ENCODE measurements at places on chromosomes 3 and 15.

GRCh38 chr3:13112521-13113345 lies 39.5 kb upstream of the IQSEC1 start:
- peaks cover 38% of the 10 kb centered on the region for H3K27me3 ChIP-seq
- H3K4me1 ChIP-seq, result peaks cover 14% of the 10 kb centered on the region
- no peak for DNase-seq
- no peak overlapping the region for H3K4me3 ChIP-seq

GRCh38 chr3:168395551-168395950 lies 299.8 kb upstream of the GOLIM4 start:
- no peaks in the 10 kb centered on the region for H3K36me3 ChIP-seq
- no peaks in the 10 kb centered on the region for H3K27me3 ChIP-seq
- DNase-seq, result no peak

GRCh38 chr15:88680241-88681001 lies 41.6 kb downstream of the ISG20 start:
- no peaks in the 10 kb centered on the region for H3K36me3 ChIP-seq
- no peak overlapping the region for H3K27ac ChIP-seq
- DNase-seq, result no peak

- DNase-seq, result no peak
- no peaks in the 10 kb centered on the region for H3K27me3 ChIP-seq
Observed at GRCh38 chr15:92869263-92869940, 30.7 kb upstream of the CHD2 start.

- H3K4me1 ChIP-seq, result no peaks in the 10 kb centered on the region
- H3K36me3 ChIP-seq, result no peaks in the 10 kb centered on the region
- no peak overlapping the region for H3K4me3 ChIP-seq
- H3K27ac ChIP-seq, result no peak overlapping the region
- DNase-seq, result no peak
- peaks cover 18% of the 10 kb centered on the region for H3K27me3 ChIP-seq
Observed at GRCh38 chr15:98561169-98561941, 87.0 kb upstream of the IGF1R start.

GRCh38 chr3:158532099-158532734 lies 38.8 kb upstream of the MLF1 start:
- H3K4me1 ChIP-seq, result no peaks in the 10 kb centered on the region
- no peaks in the 10 kb centered on the region for H3K36me3 ChIP-seq
- no peak overlapping the region for H3K27ac ChIP-seq

DNA sequence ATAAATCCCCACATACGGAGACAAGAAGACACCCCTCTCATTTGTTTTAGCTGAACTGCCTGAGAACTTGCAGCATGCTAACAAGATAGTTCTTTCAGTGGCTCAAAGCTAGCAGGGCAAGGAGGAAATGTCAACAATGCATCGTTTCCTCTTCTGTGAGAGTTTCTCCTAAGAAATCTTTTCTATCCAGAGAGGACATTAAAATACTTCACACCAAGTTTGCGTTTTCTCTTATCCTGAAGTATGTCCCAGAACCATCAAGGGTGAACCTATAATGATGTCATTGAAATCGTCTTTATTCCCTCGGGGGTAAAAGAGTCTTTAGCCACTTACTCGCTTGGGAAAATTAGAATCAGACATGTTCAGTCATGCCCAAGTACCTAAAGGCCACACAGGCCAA lies 541.7 kb upstream of the MDFIC2 start:
- peaks cover 4% of the 10 kb centered on the region for H3K4me1 ChIP-seq
- no peaks in the 10 kb centered on the region for H3K27me3 ChIP-seq
- H3K4me3 ChIP-seq, result no peak overlapping the region
- H3K36me3 ChIP-seq, result no peaks in the 10 kb centered on the region
- no peak for DNase-seq

- peak overlapping the region; percentile 47 for H3K27ac ChIP-seq
- no peak for DNase-seq
- no peak overlapping the region for H3K4me3 ChIP-seq
- H3K4me1 ChIP-seq, result peaks cover 55% of the 10 kb centered on the region
Observed at GRCh38 chr15:74396445-74397238, 29.2 kb upstream of the CYP11A1 start.

GRCh38 chr3:42830437-42831320 lies 21.4 kb downstream of the ACKR2 start:
- no peaks in the 10 kb centered on the region for H3K4me1 ChIP-seq
- no peak overlapping the region for H3K4me3 ChIP-seq
- no peaks in the 10 kb centered on the region for H3K27me3 ChIP-seq
- no peak overlapping the region for H3K27ac ChIP-seq
- DNase-seq, result peak; percentile 9
